Thoracic aorta (tissue), 2 donors: ENCODE measurements at places on chromosomes 6 and 20. TPM values are rescaled to one million over a fixed set of nuclear protein-coding genes. Genes with fewer than 3 reads are reported as not detected.

The CRISP3 gene
- total RNA-seq = not detected

The REM1 gene
- 4.3 TPM for total RNA-seq

The MYLK2 gene
- total RNA-seq = not detected

The MAPK13 gene
- total RNA-seq = 5.5 TPM

The CDH26 gene
- total RNA-seq = 2.3 TPM

The RNF144B gene
- total RNA-seq = 24.3 TPM

The DEFB132 gene
- total RNA-seq = not detected

The PRDM13 gene
- total RNA-seq = not detected

The CLPSL2 gene
- not detected for total RNA-seq

The GPX5 gene
- total RNA-seq = not detected

The FOXC1 gene
- 109 TPM for total RNA-seq

The FABP7 gene
- total RNA-seq = not detected

The HFE gene
- 8.7 TPM for total RNA-seq

The FAM209A gene
- not detected for total RNA-seq

The BANF2 gene
- not detected for total RNA-seq

The PDE10A gene
- 20.8 TPM for total RNA-seq

The VPS52 gene
- total RNA-seq = 31.4 TPM

The HLA-DPA1 gene
- total RNA-seq = 141 TPM

The CLPSL1 gene
- total RNA-seq = not detected

The PABPC1L gene
- 29.5 TPM for total RNA-seq

The PLG gene
- total RNA-seq = not detected

The CFAP61 gene
- 0.27 TPM for total RNA-seq

The ETV7 gene
- 2.6 TPM for total RNA-seq

The UNC5CL gene
- 2.2 TPM for total RNA-seq

The PSORS1C1 gene
- total RNA-seq = 6.8 TPM

The NRN1 gene
- 7.5 TPM for total RNA-seq

The CST8 gene
- total RNA-seq = not detected

The TFAP2A gene
- 0.78 TPM for total RNA-seq

The FOXF2 gene
- total RNA-seq = 0.41 TPM

The OPRL1 gene
- total RNA-seq = 3.2 TPM

The DYNLRB1 gene
- total RNA-seq = 115 TPM

The TRAPPC3L gene
- not detected for total RNA-seq

The TPD52L1 gene
- 73.5 TPM for total RNA-seq

The BPIFA2 gene
- total RNA-seq = not detected

The RUNX2 gene
- total RNA-seq = 3.2 TPM

The PAK5 gene
- not detected for total RNA-seq

The MYT1 gene
- total RNA-seq = not detected

The STX11 gene
- 12.1 TPM for total RNA-seq

The SCP2D1 gene
- total RNA-seq = not detected

The ISM1 gene
- 20.4 TPM for total RNA-seq

The CST2 gene
- total RNA-seq = not detected

The PDE7B gene
- 2.6 TPM for total RNA-seq

The BMP5 gene
- not detected for total RNA-seq

The C20orf141 gene
- not detected for total RNA-seq

The GATA5 gene
- total RNA-seq = not detected

The TAB2 gene
- 56.0 TPM for total RNA-seq

The CNBD2 gene
- total RNA-seq = 2.6 TPM

The SLC25A27 gene
- total RNA-seq = 52.8 TPM

The PXT1 gene
- not detected for total RNA-seq

The POM121L2 gene
- not detected for total RNA-seq

The COL20A1 gene
- not detected for total RNA-seq

The FRMD1 gene
- total RNA-seq = not detected

The SESN1 gene
- total RNA-seq = 63.1 TPM

The NKAIN4 gene
- total RNA-seq = not detected

The PRL gene
- not detected for total RNA-seq

The CALHM5 gene
- total RNA-seq = 16.7 TPM

The CGA gene
- total RNA-seq = not detected

The OR2B2 gene
- not detected for total RNA-seq

The OVOL2 gene
- 0.71 TPM for total RNA-seq
